ENCODE measurements at places on chromosomes 6 and 20. TPM values are rescaled to one million over a fixed set of nuclear protein-coding genes. Genes with fewer than 3 reads are reported as not detected.

The TMEM151B gene
- not detected for polyA plus RNA-seq

The VIP gene
- polyA plus RNA-seq = not detected

The MYO6 gene
- 6.1 TPM for polyA plus RNA-seq

The EDN1 gene
- 9.0 TPM for polyA plus RNA-seq

The TCF21 gene
- 10.0 TPM for polyA plus RNA-seq

The PTCHD4 gene
- polyA plus RNA-seq = 0.53 TPM
